GM23338 (cell line): ENCODE measurements at places on chromosomes 3 and 15. TPM values are rescaled to one million over a fixed set of nuclear protein-coding genes. Genes with fewer than 3 reads are reported as not detected.

TRPM7 gene
- total RNA-seq, result 38.3 and 41.0 TPM in 2 replicates

ULK3 gene
- total RNA-seq, result 32.6 and 35.4 TPM in 2 replicates

DUOXA2 gene
- not detected in 2 replicates for total RNA-seq

FAN1 gene
- total RNA-seq, result 25.7 and 29.2 TPM in 2 replicates

EIF4E3 gene
- 9.7 and 14.4 TPM in 2 replicates for total RNA-seq

CPEB1 gene
- total RNA-seq, result 7.0 and 9.4 TPM in 2 replicates

AP4E1 gene
- total RNA-seq, result 12.4 and 15.4 TPM in 2 replicates

C3orf20 gene
- not detected in 2 replicates for total RNA-seq

TEX55 gene
- total RNA-seq, result 0.17 and 0.27 TPM in 2 replicates

STX19 gene
- not detected in 2 replicates for total RNA-seq

IL17RE gene
- total RNA-seq, result 3.4 and 4.3 TPM in 2 replicates

LRRC34 gene
- 15.7 and 19.6 TPM in 2 replicates for total RNA-seq

CFAP91 gene
- 3.7 and 4.9 TPM in 2 replicates for total RNA-seq

MNS1 gene
- total RNA-seq, result 2.9 and 8.9 TPM in 2 replicates

TRH gene
- 0.28 TPM in 1 of 2 replicates, not detected in the other for total RNA-seq

ABHD17C gene
- 23.8 and 25.2 TPM in 2 replicates for total RNA-seq

EXOG gene
- total RNA-seq, result 7.9 and 11.3 TPM in 2 replicates

DUOXA1 gene
- not detected in 2 replicates for total RNA-seq

SERINC4 gene
- total RNA-seq, result not detected in 2 replicates

MED12L gene
- total RNA-seq, result 23.7 and 25.0 TPM in 2 replicates

MCF2L2 gene
- total RNA-seq, result 9.0 and 14.6 TPM in 2 replicates

SPPL2A gene
- total RNA-seq, result 24.1 and 33.0 TPM in 2 replicates

MYRIP gene
- 1.8 and 1.9 TPM in 2 replicates for total RNA-seq

DPPA4 gene
- 806 and 878 TPM in 2 replicates for total RNA-seq

BLOC1S6 gene
- 28.4 and 31.3 TPM in 2 replicates for total RNA-seq

COL6A5 gene
- 0.03 TPM in 1 of 2 replicates, not detected in the other for total RNA-seq

FAM81A gene
- total RNA-seq, result 1.7 and 4.1 TPM in 2 replicates

PLA2G4D gene
- total RNA-seq, result 0.07 TPM in 1 of 2 replicates, not detected in the other

ANKRD34C gene
- total RNA-seq, result not detected in 2 replicates

ARID3B gene
- total RNA-seq, result 114 and 147 TPM in 2 replicates

ACP3 gene
- total RNA-seq, result 3.5 and 5.4 TPM in 2 replicates

FBXL2 gene
- total RNA-seq, result 4.4 and 5.7 TPM in 2 replicates

SNTN gene
- total RNA-seq, result not detected in 2 replicates

PDZRN3 gene
- total RNA-seq, result 11.0 and 14.0 TPM in 2 replicates

TRIM69 gene
- total RNA-seq, result 7.0 and 8.3 TPM in 2 replicates

SLC28A2 gene
- total RNA-seq, result not detected in 2 replicates

RTP1 gene
- 4.4 and 5.9 TPM in 2 replicates for total RNA-seq

ITIH1 gene
- not detected in 2 replicates for total RNA-seq

KIF7 gene
- total RNA-seq, result 13.4 and 20.1 TPM in 2 replicates

KCNAB1 gene
- total RNA-seq, result 0.08 and 0.69 TPM in 2 replicates

OR5H6 gene
- total RNA-seq, result not detected in 2 replicates

NPRL2 gene
- total RNA-seq, result 22.3 and 35.6 TPM in 2 replicates

GRAMD1C gene
- 0.78 and 3.3 TPM in 2 replicates for total RNA-seq

CLRN1 gene
- 0.69 and 0.93 TPM in 2 replicates for total RNA-seq

PRR20G gene
- total RNA-seq, result not detected in 2 replicates

C3orf85 gene
- not detected in 2 replicates for total RNA-seq

GOLGA6L6 gene
- total RNA-seq, result not detected in 2 replicates

ROPN1 gene
- 0.27 TPM in 1 of 2 replicates, not detected in the other for total RNA-seq

TMEM212 gene
- total RNA-seq, result not detected in 2 replicates

GPX1 gene
- total RNA-seq, result 228 and 247 TPM in 2 replicates

TM4SF1 gene
- total RNA-seq, result 0.10 TPM in 1 of 2 replicates, not detected in the other

DPPA2 gene
- total RNA-seq, result 9.3 and 14.3 TPM in 2 replicates

EFCAB12 gene
- total RNA-seq, result 0.24 and 0.54 TPM in 2 replicates

SUCNR1 gene
- not detected in 2 replicates for total RNA-seq

LIPC gene
- not detected in 2 replicates for total RNA-seq

DLEC1 gene
- total RNA-seq, result 0.19 and 0.31 TPM in 2 replicates

TRPC1 gene
- total RNA-seq, result 36.6 and 51.7 TPM in 2 replicates

FGD5 gene
- 12.2 and 19.0 TPM in 2 replicates for total RNA-seq
